Central memory CD4-positive, alpha-beta T cell (primary cell): ENCODE measurements at places on chromosomes 2 and 18.

GRCh38 chr2:96528006-96528699, 8.4 kb upstream of the ARID5A start:
- peak; percentile 32 for DNase-seq

DNA sequence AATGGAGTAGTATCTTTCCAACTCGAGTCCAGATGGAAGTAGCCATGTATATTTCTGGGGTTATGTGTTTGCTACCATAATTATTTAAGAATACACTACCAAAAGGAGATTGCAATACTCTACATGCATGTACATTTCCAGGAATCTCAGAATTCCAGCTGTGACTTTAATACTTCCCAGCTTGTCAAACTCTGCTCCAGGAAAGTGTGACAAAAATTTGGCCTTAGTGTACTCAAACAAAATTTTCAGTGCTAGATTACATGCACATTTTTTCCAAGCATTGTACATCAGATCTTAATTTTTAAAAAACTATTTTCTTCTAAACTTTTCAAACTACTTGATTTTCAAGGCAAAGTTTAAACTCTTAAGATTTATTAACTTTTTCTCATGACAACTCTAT, 1791.6 kb downstream of the SUCLG1 start:
- DNase-seq = no peak

- DNase-seq = no peak
Measured at GRCh38 chr18:26764586-26764985, 100.9 kb downstream of the AQP4 start.

- DNase-seq = no peak
Measured at GRCh38 chr2:234608946-234609345, 112.1 kb upstream of the ARL4C start.

DNA sequence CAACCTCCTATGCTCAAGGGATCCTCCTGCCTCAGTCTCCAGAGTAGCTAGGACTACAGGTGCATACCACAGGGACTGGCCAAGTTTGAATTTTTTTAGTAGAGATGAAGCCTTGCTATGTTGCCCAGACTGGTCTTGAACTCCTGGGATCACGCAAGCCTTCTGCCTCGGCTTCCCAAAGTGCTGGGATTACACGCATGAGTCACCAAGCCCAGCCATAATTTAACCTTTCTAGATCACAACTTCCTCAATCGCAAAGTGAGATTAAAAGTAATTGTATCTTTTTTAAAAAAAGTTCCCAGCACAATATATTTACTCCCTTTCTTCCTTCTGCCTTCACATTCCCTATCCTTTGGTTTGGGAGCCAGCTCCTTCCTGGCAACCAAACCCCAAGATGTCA, 5.8 kb upstream of the PPP1CB start:
- no peak for DNase-seq

GRCh38 chr2:222669353-222669752, 2.1 kb upstream of the MOGAT1 start:
- no peak for DNase-seq

- no peak for DNase-seq
Measured at GRCh38 chr2:177549171-177549570, 156.6 kb downstream of the AGPS start.

- no peak for DNase-seq
Measured at GRCh38 chr2:216539120-216539519, 40.5 kb downstream of the RPL37A start.

DNA sequence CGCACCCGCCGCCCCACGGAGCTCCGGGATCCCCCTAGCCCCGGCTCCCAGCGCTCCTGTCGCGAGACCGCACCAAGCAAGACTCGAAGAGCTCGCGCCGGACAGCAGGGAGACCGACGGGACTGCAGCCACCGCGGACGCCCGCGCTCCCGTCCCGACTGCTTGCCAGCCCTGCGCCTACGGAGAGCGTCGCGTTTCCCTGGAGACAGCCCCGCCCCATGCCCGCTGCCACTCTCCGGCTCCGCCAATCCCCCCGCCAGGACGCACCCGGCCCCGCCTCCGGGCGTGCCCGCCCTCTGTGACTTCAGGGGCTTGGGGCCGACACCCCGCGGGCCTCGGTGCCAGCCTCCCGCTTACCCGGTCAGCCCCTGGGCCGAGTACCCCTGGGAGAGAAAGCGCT, at the start of gene ANKMY1:
TSS of gene ANKMY1 (minus strand) at position 181 of the 400 bp plus-strand sequence. CDS start 653 bp downstream, outside the sequence.
- peak; percentile 41 for DNase-seq

DNA sequence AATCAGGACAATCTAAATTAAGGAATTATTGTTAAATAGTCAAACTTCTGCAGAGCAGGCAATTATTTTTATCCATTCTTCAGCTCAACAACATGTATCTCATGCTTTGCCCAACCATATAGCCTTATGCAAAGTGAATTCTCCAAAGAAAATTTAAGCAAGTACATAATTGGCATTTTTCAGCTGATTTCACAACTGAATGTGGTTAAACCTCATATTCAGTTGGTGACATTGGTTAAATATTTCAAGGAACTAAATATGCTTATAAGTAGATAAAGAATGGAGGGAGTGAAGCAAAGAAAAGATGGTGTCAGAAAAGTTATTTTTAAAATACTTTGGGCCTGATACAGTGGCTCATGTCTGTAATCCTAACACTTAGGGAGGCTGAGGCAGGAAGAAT, 816.2 kb downstream of the NRXN1 start:
- no peak for DNase-seq

- DNase-seq = no peak
Measured at GRCh38 chr2:37405781-37406180, 61.4 kb downstream of the QPCT start.

- DNase-seq = no peak
Measured at GRCh38 chr2:28610583-28611201, 114.8 kb downstream of the PLB1 start.

DNA sequence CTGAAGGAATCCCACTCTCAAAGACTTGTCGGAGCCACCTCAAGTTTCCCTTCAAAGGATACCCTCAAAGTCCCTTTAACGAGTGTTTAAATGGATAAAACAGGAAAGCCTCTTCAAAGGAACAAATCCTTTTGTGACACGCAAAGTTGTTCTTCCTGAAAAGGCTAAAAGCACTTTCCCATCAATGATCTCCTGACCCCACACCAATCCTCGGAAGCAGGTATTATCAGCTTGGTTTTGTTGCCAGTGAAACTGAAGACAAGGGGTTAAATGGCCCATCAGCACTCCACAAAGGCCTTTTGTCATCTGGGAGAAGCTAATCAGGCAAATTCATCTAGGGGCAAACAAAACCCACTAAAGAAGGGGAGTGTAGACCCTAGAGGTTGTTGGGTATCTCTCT, 418.0 kb upstream of the ID2 start:
- DNase-seq = no peak

DNA sequence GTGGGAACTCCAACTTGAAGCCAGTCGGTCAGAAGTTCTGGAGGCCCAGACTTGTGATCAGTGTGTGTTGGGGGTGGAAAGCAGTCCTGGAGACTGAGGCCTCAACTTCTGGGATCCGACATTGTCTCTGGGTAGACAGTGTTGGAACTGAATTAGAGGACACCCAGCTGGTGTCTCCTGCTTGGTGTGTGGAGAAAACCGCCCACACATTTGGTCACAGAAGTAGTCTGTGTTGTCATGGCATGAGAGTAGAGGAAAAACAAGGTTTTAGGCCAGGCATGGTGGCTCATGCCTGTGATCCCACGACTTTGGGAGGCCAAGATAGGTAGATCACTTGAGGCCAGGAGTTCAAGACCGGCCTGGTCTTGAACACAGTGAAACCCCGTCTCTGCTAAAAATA, 51.5 kb downstream of the PUM2 start:
- no peak for DNase-seq

- no peak for DNase-seq
Measured at GRCh38 chr2:228913176-228913575, 357.9 kb downstream of the PID1 start.

- DNase-seq = no peak
Measured at GRCh38 chr18:8519102-8519501, 90.1 kb upstream of the RAB12 start.

DNA sequence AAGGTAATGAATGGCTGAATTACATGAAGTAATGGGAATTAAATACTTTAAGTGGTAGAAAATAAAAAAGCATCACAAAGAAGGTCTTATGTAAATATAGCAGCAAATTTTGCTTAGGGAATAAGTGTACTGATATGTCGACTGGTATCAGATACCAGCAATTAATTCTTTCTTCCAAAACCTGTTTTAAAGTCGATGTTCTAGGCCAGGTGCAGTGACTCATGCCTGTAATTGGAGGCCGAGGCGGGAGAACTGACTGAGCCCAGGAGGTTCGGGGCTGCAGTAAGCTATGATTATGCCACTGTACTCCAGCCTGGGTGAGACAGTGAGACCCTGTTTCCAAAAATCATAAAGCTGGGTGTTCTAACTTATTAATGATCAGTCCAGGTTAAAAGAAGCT, 30.3 kb downstream of the SP3 start:
- DNase-seq = no peak

DNA sequence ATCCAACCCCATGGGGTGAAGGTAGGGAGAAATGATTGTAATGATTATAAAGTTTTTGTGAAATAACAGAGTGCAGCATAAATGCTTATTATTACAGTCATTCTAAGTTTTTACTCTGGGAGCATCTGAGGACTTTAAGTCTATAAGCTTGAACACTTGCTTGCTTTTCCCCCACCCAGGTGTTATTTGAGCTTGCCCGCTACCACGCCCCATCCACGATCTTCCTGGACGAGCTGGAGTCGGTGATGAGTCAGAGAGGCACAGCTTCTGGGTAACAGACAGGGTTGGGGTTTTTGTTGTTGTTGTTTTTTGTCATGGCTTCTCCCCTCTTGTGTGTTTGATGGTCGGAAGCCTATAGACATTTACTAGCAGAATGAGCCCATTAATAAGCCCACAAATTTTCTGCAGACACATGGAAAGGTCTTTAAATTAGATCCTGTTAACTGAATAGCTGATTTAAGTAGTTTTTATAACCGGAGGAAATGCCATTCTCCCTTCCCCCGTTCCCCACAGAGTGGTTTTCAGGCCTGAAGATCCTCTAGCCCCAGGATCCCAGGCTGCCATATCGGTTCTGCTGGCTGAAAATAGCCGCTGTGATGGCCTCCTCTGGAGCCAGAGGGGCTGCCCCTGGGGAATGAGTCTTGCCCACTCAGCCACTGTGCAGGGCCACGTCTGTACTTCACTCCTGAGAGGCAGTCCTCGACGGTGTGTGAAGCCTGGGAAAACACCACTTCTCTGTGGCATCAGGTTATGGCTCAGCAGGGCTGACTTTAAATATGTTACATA, 39.9 kb upstream of the ELOA2 start:
- DNase-seq = no peak

GRCh38 chr2:170742896-170743529, 27.2 kb upstream of the ERICH2 start:
- DNase-seq = no peak

DNA sequence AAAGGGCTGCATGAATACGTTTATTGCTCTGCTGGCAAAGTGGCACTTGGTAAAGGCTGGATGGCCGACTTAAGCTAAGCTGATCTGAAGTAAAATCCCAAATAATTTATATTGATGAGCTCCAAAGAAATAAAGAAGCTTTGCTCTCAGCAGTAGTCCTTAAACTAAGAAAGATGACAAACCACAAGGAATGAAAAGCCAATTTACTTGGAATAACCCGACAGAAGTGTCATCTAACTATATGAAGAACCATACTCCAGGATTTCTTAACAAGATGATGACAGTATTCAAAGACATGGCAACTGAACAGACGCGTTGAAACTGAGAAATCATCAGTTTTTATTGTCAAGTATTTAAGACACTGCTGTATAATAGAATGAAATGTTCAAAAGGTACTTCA, 294.1 kb downstream of the PDE11A start:
- no peak for DNase-seq
